Esophagus squamous epithelium (tissue), 5 donors: ENCODE measurements at places on chromosomes 11 and 22.

GRCh38 chr22:19820880-19821522 lies 33.7 kb downstream of the GNB1L start:
- no peak for DNase-seq

DNA sequence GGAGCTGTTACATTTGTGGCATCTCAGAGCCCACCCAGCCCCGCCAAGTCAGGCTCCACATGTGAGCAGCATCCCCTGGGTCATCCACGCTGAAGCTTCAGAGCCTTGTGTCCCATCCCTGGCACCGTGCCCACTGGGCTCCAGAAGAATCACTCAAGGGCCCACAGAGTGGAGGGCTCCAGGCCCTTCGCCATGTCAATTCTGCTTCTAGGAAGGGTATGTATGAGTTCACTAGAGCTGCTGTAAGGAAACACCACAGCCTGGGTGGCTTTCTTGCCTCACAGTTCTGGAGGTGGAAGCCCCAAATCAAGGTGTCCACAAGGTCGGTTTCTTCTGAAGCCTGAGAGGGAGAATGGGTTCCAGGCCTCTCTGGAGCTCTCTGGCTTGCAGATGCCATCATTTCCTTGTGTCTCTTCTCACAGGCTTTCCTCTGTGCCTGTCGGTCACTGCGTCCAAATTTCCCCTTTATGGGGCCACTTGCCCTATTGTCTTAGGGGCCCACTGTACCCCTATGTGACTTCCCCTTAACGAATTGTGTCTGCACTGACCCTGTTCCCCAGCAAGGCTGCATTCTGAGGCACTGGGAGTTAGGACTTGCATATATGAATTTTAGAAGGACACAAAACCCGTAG lies 1476.0 kb downstream of the TBC1D22A start:
- no peak for DNase-seq

GRCh38 chr11:62108017-62108750 lies 15.6 kb upstream of the INCENP start:
- DNase-seq: no peak

- no peak for DNase-seq
Observed at GRCh38 chr22:23714596-23715578, 24.1 kb downstream of the RGL4 start.

DNA sequence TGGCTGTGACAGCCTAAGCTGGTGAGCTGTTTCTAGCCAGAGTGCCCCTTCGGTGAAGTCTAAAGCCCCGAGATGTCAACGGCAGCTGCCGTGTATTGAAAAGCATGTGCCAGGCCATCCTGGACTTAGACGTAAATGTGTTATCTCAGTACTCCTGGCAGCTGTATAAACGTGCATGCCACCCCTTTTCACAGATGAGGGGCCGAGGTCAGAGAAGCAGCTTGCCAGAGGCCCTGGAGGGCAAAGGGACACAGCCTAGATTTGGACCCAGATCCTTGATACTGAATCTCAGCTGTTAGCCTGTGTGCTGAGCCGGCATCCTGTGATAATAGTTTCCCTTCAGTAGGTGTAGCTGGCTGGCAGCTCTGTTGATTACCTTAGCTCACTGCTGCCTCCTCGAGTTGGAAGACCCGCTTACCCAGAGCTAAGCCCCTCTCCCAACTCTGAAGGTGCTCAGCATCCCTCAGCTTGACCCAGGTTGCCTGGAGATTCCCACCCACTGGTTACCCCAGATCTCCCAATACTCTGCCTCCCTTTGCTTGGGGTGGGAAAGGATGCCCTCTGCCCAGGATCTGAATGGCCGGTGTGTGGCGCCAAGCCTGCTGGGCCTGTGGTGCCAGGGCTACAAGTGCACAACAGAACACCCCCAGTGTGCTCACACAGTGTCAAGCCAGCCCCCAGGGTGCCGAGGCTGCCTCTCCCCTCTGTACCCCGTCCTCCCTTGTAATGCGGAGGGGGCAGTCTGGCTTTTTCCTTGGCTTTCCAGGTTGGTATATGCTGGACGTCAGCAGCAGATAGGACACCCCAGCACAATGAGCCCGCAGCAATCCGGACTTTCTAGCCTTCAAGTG lies 59.8 kb upstream of the WNT7B start:
- no peak for DNase-seq

DNA sequence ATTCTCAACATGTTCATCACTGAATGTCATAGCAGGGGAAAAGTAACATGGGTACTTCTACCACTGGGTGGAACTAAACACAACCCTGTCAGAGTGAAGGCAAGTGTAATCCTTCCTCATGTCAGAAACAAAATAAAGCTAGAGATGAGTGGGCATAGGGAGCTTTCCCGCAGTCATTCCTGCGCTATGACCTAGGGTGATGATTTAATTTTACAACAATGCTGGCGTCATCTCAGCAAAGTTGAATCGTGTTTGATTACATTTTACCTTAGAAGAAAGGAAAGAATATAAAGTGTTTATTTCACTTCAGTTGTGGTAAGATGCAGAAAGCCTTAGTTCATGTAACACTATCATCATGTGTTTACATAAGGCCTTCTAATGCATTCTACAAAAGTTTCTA lies 355.6 kb downstream of the METTL15 start:
- no peak for DNase-seq

- DNase-seq: no peak
Observed at GRCh38 chr11:126217491-126217890, 5.9 kb downstream of the FAM118B start.

DNA sequence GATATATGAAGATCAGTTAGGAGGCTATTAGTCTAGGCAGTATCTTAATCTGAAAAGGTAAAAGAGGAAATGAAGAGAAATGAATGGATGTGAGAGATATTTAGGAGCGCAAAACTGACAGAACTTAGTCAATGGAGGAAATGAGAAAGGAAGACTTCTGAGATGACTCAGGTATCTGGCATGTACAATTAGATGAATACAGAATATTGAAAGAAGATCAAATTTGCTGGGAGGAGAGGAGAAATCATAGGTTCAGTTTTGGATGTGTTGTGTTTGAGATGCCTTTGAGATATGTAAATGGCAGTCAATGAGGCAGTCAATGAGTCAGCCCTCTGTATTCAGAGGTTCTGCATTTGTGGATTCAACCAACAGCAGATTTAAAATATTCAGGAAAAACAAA lies 42.9 kb upstream of the GAB2 start:
- no peak for DNase-seq

DNA sequence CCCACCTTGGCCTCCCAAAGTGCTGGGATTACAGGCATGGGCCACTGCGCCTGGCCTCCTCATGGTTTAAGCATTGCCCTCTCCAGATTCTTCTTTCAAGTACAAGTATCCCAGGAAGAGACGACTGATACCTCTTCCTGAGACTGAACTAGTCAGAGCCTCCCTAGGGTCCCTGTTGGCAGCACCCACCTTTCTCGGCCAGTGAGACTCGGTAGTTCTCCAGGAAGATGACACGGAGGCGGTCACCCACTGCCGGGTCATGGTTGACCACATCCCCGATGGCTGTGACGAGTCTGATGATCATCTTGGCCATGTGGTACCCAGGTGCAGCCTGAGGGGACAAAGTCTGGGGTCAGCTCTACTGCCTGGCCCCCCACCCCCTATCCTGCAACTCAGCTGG lies 7.2 kb upstream of the RASGRP2 start:
- no peak for DNase-seq

GRCh38 chr11:102966011-102966410 lies 10.5 kb upstream of the MMP13 start:
- DNase-seq: no peak

DNA sequence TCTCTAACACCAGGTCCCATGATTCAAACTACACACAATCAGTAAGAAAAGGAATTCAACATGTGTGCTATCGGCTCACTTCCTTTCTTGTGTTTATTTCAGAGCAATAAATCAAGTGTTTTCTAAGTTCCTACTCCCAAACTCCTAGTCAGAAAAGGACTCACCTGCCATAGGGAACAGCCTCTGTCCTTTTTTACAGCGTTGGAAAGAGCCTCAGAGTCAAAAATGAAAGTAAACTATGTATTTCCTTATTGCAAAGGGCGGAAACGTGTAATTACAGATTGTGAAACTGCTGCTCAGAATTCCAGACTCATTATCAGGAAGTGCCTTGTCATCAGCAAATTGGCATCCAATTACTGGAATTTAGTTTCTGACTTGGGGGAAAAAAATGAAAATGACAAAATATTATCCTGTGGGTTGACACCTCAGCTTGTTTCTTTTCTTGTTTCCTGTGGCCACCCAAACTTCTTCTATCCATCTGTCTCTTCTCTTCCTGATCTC lies at the start of gene CASP4:
Gene CASP4, minus strand, starts transcription at position 220 of the 501 bp plus-strand sequence. Its CDS starts 49 bp downstream, at position 171.
- DNase-seq: no peak

DNA sequence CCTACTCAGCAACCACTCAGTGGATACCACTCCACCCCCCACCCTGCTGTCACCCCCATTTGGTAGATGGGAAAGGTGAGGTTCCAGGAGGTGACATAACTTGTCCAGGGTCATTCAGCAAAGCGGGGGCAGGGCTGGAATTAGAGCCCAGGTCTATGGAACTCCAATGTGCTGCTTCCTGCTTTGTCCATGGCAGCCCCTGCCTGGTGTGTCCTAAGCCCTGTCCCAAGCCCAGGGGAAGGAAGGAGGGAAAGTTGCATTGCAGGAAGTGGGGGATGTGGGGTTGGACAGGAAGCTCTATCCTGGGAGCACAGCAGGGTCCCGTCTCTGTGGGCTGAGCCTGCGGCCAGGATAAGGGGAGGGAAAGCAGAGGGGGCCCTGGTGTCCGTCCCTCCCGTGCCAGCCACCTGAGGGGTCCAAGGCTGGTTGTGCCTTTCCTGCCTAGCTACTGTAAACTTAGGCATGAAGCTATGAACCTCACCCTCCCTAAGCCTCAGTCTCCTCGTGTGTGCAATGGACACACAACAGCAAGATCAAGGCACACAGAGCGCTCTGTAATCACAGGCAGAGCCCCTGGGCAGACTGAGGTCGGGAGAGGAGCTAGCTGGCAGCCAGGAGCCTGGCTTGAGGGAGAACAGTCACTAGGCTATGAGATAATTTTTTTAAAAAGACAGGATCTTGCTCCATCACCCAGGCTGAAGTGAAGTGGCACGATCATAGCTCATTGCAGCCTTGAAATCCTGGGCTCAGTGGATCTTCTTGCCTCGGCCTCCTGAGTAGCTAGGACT lies 12.9 kb downstream of the GAL3ST1 start:
- DNase-seq: no peak

- DNase-seq: no peak
Observed at GRCh38 chr11:134228625-134229024, 4.2 kb downstream of the VPS26B start.

DNA sequence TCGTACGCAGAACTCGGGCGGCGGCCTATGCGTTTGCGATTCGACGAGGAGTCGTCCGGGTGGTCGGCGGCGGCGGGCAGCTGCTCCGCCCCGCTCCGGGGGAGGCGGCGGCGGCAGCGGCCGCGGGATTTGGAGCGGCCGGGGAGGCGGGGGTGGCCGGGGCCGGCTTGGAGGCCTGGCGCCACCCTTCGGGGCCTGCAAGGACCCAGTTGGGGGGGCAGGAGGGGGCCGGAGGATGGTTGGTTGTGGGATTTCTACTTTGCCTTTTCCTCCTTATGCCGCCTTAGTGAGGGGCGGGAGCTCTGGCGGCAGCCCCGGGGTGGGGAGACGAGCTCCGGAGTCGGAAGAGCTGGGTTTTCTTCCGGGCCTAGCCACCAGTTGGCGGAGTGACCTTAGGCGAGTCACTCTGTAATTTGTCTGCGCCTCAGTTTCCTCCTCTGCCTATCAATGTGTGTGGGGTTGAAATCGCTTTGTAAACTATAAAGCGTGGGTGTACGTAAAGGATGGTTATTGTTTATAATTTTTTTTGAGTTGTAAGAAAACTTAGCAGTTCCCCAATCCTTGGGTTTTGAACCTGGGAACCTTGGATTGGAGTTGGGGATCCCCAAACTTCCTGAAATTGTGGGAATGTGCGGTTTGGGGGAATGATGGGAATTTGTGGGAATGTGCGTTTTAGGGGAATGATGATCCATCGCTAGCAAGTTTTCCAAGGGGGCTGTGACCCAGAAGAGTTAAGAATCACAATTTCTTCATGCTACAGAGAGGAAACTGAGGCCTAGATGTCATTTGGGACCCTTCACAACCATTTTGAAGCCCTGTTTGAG lies 679 bp downstream of the TUG1 start:
- DNase-seq: no peak

- DNase-seq: no peak
Observed at GRCh38 chr11:125261588-125261987, 97.0 kb downstream of the PKNOX2 start.
